ENCODE measurements at places on chromosomes 16 and 17.

- no peak for DNase-seq
Observed at GRCh38 chr17:77225265-77225664, 84.5 kb downstream of the SEC14L1 start.

DNA sequence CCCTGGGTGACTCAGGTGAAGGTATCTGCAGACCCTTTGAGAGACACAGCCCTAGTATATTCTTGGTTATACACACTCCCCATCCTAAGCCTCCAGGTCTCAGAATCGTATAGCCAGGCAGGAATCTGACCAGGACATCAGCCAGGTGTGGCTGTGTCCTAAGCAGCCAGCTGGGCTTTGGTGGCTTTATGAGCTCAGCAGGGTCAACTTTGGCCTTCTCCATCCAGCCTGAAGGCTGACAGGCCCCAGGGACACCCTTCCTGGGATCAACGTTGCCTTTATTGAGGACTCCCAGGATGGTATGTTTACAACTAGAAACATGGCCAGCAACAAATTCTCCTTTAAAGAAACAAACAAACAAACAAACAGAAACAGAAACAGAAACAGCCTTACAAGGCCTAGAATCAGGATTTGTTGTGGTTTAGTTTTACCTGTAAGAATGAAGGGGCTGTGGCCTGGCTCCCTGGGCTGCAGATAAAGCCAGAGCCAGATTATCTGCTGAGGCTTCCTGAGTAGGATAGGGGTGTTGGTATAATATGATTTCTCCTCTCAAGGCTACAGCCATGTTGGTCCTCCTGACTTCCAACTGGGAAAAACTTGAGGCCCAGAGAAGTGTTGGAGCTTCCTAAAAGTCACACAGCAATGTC, 8.5 kb downstream of the KIF19 start:
- no peak for DNase-seq

DNA sequence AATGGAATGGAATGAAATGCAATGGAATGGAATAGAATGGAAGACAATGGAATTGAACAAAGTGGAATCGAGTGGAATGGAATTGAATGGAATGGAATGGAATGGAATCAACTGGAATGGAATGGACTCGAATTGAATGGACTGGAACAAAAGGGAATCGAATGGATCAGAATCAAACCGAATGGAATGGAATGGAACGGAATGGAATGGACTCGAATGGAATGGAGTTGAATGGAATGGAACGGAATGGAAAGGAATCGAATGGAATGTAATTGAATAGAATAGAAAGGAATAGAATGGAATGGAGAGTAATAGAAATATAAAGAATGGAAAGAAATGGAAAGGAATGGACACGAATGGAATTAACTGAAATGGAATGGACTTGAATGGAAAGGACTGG, 475.2 kb upstream of the WSB1 start:
- no peak for DNase-seq

DNA sequence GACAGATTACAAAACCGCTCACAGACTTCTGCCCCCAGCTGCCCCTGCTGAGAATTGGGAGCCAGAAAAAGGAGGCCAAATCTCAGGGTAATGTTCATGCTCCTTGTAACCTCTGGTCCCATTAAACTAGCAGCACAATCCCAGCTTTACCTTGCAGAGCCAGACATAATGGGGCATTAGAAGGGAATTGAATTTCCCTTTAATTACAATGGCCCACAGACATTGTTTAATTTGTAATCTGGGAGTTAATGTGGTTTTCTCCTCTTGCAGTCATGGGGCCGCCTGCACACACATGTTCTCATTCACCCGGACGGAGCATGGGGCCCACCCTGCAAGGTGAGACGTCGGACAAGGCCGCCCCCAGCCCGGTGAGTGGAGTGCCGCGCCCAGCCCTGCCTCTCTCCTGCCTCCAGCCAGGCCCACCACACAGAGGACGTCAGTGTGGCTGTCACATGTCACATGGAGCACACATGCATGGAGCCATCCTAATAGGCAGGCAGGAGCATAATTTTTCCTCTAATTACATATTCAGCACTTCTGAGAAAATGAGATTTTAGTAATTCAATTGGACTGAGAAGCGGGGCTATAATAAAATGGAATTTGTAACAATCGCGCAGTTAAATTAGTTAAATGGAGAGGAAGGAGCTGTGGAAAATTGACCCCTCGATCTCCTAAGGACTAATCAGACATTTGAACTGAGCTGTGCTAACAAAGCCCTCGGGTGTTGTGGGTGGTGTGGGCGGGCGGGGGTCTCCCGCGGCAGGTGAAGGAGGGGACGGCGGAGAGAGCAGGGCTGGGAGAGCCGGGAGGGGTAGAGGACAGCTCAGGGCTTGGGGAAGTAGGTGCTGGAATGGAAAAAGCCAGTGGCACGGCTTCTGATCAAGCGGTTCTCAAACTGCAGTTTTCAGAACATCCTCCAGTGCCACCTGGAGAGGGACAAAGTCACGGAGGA, 87.7 kb downstream of the ENGASE start:
- DNase-seq, result no peak

Measured in AG09309 (cell line).